ENCODE measurements at places on chromosomes 4 and X. TPM values are rescaled to one million over a fixed set of nuclear protein-coding genes. Genes with fewer than 3 reads are reported as not detected.

GRCh38 chr4:75180790-75181776 lies 248.2 kb downstream of the PARM1 start:
- peak; percentile 64 for DNase-seq

Gene USP17L19
- not detected for total RNA-seq

DNA sequence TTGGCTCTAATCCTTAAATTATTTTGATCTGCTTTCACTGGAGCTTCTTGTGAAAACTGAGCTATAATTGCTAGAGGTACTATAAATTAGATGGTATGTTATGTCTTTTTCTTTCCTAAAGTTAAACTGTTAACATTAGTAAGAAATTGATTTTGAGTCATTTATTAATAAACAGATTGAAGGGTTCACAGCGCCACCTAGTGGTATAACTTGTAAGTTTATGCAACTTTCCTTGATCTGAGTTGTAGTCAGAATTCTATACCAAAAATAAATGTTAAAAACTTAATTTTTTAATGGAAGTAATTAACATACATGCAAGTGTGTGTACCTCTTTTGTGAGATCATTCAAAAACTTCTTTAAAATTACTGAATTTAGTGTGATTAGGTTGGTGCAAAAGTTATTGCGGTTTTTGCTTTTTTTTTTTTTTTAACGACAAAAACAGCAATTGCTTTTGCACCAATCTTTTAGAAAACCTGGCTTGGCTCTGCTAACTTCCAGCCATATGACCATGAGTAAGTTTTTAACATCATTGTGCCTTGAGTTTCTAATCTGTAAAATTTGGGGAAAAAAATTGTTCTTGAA lies 151.5 kb downstream of the CENPC start:
- peak; percentile 78 for DNase-seq

DNA sequence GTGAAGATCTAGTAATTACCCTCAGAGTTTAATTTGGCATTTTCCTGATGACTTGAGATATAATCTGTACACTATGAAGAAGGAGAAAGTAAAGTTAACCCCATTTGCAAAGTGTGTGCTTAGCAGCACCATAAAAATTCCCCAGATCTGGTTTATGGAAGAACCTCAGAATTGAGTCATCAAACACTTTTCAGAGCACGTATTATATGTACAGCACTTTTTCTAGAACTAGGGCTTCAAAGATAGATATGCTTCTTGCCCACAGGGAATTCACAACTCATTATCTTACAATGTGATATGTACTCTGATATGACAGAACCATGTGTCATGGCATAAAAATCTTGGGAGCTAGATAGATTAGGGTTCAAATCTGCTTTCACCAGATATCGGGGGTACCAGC lies 150.9 kb downstream of the SLC10A7 start:
- DNase-seq = peak; percentile 57

- peak; percentile 12 for DNase-seq
These were observed 117.6 kb downstream of the FGF16 start for GRCh38 chrX:77564823-77565222.

Gene MTNR1A
- total RNA-seq = not detected

- no peak for DNase-seq
These were observed 37.8 kb downstream of the SH3KBP1 start for GRCh38 chrX:19849464-19850080.

GRCh38 chr4:125388613-125389012 lies 73.9 kb downstream of the FAT4 start:
- peak; percentile 28 for DNase-seq

DNA sequence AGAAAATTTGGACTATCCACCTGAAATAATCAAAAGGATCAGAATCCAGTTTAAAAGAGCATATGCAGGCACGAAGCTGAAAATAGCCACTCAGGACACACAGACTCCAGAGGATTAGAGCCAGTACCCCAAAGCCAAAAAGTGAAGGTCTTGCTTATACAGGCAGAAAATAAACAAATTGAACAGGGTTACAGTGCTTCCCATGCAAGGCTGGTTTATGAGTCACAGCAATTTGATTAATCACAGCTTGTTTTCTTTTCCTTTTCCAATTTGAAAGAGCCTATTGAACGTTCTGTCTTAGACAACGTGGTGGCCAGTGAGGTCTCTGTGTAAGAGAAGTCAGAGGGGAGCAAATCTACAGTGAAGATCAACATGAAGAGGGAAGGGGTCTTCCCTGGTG lies 10.2 kb downstream of the HGFAC start:
- DNase-seq = peak; percentile 37

- DNase-seq = no peak
These were observed 330.5 kb upstream of the ZFP42 start for GRCh38 chr4:187665086-187665485.

Gene MND1
- 7.9 TPM for total RNA-seq

DNA sequence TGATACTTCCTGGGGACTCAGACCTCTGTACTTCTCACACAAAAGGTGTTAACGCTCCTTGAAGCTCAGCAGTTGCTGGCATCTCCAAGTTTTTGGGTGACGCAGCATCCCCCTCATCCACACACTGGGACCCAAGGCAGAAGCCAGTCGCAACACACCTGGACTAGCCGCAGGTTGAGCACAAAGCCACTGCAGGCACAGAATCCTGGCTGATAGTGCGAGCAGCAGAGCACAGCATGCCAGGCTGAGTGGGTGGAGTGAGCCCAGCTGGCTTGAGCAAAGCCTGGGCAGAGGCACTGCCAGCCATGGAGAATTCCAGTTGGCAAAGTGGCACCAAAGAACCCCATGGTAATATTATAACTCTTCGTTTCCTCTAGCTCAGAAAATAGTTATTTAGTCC lies 873.2 kb upstream of the NDST4 start:
- DNase-seq = no peak

GRCh38 chr4:159242427-159242826 lies 139.5 kb downstream of the RAPGEF2 start:
- DNase-seq = no peak

DNA sequence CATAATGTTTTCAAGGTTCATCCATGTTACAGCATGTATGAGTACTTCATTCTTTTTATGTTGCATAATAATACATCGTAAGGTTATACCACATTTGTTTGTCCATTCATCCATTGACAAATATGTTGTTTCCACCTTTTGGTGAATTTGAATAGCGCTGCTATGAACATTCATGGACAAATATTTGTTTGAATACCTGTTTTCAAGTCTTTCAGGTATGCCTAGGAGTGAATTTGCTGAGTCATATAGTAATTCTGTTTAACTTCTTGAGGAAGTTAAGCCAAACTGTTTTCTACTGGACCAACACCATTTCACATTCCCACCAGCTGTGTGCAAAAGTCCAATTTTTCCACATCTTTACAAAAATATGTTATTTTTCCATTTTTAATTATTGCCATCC lies 31.5 kb downstream of the IRS4 start:
- DNase-seq = peak; percentile 73

Gene NLGN3
- 0.29 TPM for total RNA-seq

- DNase-seq = no peak
These were observed 489.1 kb downstream of the SMARCA1 start for GRCh38 chrX:129034196-129034595.

- no peak for DNase-seq
These were observed 5.1 kb downstream of the CCDC160 start for GRCh38 chrX:134241960-134242619.

Gene TBX22
- not detected for total RNA-seq

- DNase-seq = no peak
These were observed 1578.4 kb upstream of the IGFBP7 start for GRCh38 chr4:58688568-58688967.

Gene BCAP31
- total RNA-seq = 289 TPM

- DNase-seq = peak; percentile 26
These were observed 74.5 kb downstream of the DCLK2 start for GRCh38 chr4:150152766-150153165.

- DNase-seq = peak; percentile 39
These were observed 77.3 kb downstream of the DCAF8L1 start for GRCh38 chrX:27903960-27904359.

GRCh38 chr4:39660045-39660444 lies 21.4 kb upstream of the SMIM14 start:
- no peak for DNase-seq

- DNase-seq = no peak
These were observed 1.9 kb upstream of the SCML1 start for GRCh38 chrX:17735406-17735805.

DNA sequence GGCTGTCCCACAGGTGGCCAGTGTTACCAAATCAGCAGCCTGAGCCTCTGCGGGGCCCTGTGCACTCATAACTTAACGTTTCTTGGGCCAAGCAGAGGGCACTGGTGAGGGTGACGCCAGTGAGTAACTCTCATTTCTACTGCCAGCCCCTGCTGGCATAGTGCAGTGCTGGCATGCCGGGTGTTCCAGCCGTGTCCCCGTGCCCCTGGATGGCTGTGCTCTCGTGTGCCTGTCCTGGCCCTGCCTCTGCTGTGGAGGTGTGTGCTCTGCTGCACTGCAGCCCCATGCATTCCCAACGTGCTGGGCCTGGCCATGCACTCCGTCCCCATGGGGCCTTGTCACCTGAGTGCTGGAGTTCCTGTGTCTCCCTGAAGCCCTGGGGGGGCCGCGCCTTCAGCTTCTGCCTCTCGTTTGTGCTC lies 14.7 kb downstream of the TBC1D14 start:
- DNase-seq = no peak

Gene PARM1
- total RNA-seq = 4.5 TPM

DNA sequence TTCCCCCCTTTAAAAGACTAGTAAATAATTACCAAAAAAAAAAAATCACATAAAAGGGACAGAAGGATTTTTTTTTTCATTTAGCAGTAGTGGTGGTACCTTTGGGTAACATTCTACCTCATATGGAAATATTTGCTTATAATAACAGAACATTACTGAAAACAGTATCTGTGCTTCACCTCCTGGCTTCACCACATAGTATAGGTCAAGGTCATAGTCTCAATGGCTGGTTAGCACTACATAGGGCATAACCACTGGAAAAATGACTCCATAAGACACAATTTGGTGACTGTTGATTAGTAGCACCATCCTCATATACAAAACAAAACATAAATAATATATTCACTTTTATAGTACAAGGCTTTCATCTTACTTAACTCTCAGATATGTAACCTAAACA lies 34.7 kb downstream of the MANBA start:
- no peak for DNase-seq

- DNase-seq = no peak
These were observed 231.7 kb downstream of the C4orf33 start for GRCh38 chr4:129327637-129328036.

DNA sequence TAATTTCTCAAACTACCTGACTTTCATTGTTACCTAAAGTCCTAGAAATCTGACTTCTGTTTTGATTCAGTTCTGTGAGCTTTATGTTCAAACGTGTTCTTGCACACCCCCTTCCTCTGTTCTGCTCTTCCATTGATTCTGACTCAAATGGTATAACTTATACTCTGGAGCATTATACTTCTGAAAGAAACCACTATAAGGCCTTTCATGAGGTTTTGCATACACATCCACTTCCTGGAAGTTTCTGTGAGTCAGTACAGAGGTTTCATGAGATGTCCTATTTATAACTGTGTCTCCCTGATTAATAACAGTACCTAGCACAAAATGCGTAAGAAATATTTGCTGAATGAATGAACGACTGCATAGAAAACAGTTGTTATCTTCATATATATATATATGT lies 540.2 kb upstream of the CT83 start:
- DNase-seq = no peak

DNA sequence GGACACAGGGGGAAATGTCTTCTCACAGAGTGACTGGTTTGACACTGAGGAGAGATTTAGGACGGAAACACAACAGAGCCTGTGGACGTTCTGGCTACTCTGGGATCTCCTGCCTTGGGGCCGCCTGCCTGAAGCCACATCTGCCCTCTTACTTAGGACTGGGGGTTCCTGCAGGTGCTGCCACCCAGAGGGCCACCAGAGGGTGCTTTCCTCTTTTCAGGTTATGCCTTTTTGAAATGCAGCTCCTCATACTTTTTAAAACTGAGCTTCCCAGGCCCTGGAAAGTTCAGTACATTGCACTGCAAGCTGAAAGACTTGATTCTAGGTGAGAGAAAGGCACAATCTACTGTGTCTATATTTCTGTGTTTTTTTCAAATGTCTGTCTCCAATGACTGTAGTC lies 92.2 kb upstream of the PGRMC2 start:
- DNase-seq = peak; percentile 44

Gene RAB39B
- total RNA-seq = not detected

Gene ETDA
- not detected for total RNA-seq

DNA sequence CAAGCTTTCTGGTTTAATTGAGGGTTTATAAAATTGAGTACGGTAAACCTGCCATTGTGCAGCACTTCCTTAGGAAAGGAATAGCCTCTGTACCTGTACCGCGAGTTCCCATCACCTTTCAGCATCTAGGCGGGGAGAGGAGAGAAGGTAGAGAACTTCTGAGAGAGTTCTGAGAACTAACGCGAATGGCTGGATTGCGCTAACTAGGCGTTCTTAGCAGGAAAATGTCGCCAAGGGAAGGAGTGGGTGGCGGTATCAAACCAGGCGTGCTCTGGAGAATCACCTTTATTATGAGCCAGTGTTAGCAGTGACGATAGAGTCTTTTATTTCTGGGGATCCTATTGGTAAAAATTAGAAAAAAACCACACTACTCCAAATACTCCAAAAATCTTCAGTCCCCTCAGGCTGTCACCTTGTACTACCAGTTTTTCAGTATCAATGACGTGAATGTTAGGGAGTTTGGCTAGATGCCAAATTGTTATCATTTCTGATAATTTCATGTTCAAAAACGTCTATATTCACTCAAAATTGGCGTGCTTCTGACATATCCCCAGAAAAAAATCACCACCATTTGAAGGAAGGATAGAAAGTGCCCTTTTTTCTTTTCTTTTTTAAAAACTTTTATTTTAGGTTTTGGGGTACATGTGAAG lies 1.4 kb downstream of the UGT8 start:
- peak; percentile 9 for DNase-seq

- DNase-seq = peak; percentile 4
These were observed 14.7 kb upstream of the SEC24D start for GRCh38 chr4:118850488-118851173.

DNA sequence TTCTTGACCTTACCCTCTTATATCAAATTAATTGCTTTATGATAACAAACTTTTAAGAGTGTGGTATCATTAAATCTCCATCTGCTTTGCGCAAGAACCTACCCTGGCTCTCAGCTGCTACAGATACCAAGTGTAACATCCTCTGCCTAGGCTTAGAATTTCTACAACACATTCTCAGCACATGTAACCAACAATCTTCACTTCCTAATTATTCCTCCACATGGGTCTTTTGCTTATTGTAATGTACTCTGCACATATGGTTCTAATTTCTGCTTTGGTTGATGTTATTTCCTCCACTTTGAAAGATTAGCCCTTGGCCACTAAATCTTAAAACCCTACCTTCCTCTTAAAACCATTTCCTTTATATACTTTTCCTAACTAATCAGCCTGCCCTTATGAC lies 242.4 kb downstream of the ARHGAP24 start:
- DNase-seq = no peak

DNA sequence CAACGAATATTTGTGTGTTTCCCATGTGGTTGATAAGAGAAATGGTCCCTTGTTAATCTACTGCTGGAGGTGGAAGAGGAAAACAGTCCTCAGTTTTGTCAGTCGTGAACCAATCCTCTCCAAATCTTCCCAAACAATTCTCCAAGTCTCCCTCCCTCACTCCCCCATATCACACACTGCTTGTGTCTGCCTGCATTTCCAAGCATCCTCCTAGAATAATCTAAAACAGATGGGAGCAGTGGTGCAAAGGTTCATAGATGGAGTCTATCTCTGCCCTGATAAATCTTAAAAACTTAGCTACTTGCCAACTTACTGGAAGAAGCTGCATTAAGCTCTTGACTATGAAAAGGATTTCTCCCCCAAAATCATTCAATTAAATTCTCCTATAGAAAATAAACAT lies 43.7 kb upstream of the SH3KBP1 start:
- DNase-seq = no peak

GRCh38 chr4:53315300-53315699 lies 50.6 kb downstream of the SCFD2 start:
- no peak for DNase-seq

Gene DACH2
- total RNA-seq = not detected

Gene CT55
- not detected for total RNA-seq

All from PC-3 (cell line).